ENCODE measurements at places on chromosomes 3 and 15.

DNA sequence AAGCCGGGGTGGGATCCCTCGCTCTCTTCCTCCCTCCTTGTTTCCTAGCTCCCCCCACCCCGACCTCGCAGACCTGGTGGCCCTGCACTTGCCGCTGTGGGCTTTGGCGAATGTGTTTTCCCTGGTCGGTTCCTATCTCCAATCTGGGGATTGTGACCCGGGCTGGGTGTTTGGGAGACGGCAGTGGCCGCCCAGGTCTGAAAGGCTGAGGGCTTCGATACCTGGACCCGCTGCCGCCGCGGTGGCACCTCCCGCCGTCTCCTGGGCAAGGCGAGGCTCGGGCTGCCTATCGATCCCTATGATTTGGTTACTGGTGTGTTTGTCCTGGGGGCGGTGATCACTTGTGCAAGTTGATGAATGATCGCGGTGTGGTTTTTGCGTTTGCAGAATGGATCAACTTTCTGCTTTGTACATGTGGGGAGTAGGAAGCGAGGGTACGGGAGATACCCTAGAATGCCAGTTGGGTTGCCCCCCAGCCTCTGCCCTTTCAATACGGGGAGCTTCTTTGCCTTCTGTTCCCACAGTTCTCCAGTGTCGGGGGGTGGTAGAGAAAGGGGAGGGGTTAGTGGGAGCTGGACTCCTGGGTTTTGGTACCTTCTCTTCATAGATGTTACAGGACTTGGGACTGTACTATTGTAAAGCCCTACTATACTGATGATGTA is 3.0 kb downstream of the BBX start:
- DNase-seq = peak; percentile 31

DNA sequence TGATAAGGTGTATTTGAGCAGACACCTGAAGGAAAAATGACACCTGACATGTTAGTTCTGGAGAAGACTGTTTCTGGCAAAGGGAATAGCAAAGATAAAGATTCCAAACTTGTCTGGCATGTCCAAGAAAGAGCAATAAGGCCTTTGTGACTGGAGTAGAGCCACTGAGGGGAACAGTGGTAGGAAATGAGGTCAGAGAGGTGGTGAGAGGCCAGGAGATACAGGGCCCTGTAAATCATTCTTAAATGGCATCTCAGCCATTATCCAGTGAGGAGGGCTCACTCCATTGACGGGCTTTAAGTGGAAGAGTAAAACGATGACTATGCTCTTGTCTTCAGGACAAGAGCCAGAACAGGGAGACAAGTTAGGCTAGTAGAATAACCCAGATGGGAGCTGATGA is 4.5 kb downstream of the SLC49A4 start:
- DNase-seq = no peak

DNA sequence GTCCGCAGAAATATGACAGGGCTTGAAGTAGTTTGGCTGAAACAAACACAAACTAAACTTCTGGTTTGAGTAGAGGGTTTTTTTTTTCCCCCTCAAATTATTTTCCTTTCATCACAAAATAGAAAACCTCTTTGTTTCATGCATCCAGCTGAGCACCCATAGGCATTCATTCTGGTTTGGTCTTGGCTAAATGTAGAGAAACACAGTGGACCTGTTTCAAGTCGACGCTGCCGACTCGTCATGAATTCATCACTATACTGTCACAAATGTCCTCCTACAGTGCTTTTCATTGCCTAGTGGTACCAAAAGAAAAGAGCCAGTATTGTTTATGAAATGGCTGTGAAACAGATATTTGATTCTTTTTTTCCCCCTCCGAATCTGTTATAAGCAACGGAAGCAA is 52.4 kb upstream of the GYG1 start:
- no peak for DNase-seq

- DNase-seq = no peak
Observed at GRCh38 chr15:35616498-35617271, 70.7 kb upstream of the DPH6 start.

- DNase-seq = no peak
Observed at GRCh38 chr3:195889870-195890295, 18.5 kb downstream of the TNK2 start.

- no peak for DNase-seq
Observed at GRCh38 chr3:133271042-133271441, 128.8 kb upstream of the BFSP2 start.

DNA sequence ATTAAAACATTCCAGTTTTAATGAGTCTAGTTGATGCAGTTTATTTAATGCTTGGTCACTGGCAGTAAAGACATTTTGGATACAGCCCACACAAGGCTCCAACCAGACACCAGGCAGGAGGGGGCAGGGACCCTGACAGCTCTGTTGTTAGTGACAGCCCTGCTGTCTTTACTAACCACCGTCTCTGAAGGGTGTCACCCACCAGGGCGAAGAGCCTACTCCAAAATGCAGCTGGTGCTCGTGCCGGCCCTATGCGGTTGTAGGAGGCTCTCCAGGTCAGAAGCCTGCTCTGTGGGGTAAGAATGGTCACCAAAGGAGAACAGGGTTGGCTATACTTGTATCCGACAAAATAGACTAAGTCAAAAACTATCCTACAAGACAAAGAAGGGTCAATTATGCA is 132.2 kb downstream of the ATP10A start:
- no peak for DNase-seq

DNA sequence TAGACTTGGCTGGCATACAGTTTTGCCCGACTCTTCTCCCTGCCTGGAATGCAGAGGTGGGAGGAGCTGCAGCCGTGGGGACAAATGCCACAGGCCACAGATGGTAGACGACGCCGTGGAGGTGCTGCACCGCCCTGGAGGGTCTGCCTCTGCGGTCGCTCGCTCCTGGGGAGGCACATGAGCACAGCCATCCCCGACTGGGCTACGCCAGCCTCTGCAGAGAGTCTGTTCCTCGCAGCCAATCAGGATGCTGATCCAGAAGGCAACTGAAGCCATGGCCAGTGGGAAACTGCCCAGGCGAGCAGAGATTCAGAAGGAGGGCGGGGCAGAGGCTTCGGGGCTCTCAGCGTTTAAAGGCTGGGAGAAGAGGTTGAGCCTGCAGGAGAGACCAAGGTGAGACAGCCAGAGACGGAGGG is 11.9 kb upstream of the LRRC15 start:
- DNase-seq = no peak

DNA sequence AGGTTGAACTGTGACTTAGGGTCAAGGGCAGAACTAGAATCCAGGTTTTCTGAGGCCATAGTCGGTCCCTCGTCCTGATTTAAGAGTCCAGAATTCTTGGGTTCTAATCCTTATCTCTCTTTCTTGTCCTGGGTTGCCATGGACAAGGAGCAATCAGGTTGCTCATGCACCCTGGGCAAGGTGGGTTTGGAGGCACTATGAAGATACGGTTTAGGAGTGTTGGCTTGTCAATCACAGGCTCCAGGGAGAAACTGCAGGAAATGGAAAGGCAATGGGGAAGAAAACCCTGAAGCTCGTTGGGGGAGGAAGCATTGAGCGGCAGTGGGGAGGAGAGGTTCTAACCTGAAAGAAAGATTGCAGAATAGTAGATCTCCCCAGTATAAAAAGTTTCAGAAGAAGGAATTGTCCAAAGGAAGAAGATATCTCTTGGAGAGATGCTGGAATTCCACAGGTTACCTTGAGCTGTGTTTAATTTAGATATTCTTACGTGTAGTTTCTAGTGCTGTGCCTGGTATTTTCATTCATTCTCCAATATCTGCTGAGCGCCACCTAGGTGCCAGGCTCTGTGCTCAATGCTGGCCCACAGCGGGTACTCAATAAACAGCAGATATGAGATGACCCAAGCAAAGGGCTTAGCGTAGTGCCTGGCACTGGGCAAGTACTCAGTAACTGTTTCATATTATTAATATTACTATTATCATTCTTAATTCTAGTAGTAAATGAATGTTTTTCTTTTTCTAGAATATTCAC is 2.0 kb downstream of the ACAN start:
- no peak for DNase-seq

DNA sequence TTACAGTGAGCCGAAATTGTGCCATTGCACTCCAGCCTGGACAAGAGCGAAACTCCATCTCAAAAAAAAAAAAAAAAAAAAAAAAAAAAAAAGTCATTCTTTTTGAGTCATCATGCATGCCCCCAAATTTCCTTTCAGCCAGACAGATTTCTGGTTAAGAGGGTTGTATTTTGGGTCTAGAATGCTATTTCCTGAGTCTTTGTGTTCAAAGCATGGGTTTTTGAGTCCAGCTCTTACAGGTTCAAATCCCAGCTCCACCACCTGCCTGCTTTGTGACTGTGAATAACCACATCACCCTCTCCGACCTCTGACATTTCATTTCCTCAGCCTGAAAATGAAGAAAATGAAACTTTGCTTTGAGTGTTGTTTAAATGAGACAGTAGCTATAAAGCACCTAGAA is 9.3 kb upstream of the C15orf61 start:
- DNase-seq = no peak

GRCh38 chr3:29072611-29073010 is 208.3 kb upstream of the RBMS3 start:
- no peak for DNase-seq

- DNase-seq = no peak
Observed at GRCh38 chr3:22907796-22908195, 295.3 kb upstream of the UBE2E2 start.

- no peak for DNase-seq
Observed at GRCh38 chr15:58523634-58524033, 91.8 kb downstream of the LIPC start.

GRCh38 chr3:75192146-75192616 is 471.9 kb upstream of the FRG2C start:
- no peak for DNase-seq

DNA sequence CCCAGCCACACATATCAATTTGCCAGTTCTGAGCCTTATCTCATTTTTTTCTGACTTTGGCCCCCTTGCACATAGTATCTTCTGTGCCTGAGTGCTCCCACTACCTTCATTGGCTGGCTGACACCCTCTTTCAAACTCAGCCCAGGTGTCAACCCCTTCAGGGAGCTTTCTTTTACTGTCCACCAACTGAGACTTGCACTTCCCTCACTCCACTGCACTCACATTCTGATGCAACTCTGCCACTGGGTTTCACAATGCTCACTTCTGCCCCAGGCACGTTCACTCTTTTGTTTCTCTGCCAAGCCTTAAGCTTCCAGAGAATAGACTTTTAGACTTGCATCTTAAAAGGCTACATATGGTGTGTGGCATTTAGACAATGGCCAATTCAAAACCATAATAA is 101.5 kb upstream of the CBLB start:
- no peak for DNase-seq

- DNase-seq = no peak
Observed at GRCh38 chr3:143608966-143609365, 239.3 kb downstream of the SLC9A9 start.

DNA sequence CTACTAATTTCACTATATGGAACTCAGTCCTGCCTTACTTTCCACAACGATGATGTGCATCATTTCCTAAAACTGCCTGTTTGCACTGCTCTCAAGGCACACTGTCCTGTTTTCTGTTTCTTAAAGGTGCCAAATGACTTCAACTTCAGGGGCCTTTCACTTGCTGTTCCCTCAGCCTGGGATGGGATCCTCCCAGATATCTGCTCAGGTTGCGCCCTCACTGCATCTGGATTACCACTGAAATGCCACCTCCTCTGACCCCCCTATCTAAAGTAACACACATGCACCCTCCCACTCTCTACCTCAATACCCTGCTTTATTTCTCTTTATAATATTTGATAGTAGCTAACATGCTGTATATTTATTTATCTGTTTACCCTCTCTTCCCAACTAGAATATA is 123.8 kb upstream of the CMC1 start:
- no peak for DNase-seq

GRCh38 chr3:101549473-101549872 is 12.2 kb upstream of the TRMT10C start:
- no peak for DNase-seq

- DNase-seq = no peak
Observed at GRCh38 chr3:43707998-43708397, 17.3 kb downstream of the ABHD5 start.

DNA sequence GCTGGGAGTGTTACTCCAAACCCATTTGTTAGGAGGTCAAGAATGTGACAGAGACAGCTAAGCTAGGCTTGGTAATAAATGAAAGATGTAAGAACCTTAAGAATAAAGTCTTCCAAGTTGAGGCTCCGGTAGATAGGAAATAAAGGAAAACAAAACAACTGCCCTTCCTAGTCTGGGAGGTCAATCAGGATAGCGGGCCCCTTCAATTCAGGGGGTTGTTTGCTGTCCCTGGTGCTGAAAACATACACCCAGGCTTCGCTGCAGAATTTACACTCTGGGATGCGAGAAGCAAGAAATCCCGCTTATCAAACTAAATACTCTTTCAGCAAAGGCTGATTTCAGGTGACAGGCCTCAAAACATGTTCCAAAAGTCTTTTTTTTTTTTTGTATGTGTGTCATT is 393.4 kb downstream of the NTRK3 start:
- no peak for DNase-seq

DNA sequence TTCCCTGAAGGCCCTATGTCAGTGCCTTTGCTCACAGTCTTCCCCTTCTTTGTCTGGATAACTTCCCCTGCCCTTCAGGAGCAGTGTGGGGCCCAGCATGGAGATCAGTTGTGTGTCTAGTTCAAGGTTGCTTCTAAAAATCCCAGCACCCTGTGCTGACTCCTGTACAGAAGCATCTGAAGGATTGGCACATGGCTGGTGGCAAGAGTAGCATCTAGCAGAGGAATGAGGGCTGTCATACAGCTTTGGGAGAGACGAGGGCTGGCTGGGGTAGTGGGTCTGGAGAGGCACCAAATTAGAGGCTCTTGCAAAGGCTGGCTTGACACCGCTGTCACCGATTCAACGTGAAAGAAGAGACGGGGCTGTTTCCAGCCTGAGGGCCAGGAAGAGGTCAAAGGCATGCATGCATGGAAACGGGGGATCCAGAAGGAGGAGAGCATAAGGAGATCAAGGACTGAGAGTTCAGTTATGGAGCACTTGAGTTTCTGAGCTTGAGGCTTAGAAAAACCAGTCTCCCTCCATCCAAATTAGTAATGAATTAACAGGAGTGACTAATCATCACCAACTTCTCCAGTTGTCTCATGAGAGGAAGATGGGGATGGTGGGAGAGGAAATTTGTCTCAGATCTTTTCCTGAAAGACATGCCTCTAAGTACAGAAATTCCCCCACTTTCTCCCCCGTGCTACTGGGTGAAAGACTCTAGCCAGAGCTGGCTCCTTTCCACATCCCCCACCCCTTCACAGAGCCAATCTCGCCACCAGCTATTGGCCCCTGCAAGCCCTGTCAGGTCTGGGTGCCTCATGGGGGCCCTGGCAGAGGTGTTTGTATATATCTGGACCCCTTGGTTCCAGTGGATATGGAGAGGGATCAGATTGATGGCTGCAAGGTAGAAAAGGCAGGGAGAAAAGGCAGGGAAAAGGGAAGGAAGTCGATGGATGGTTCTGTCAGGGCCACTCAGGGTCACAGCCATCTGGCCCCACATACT is 45.9 kb downstream of the SLCO2A1 start:
- DNase-seq = no peak
